Dermis blood vessel endothelial cell (primary cell): ENCODE measurements at places on chromosomes 4 and X. TPM values are rescaled to one million over a fixed set of nuclear protein-coding genes. Genes with fewer than 3 reads are reported as not detected.

Gene IL3RA
- total RNA-seq: 23.6 and 64.7 TPM in 2 replicates

Gene FRMPD4
- total RNA-seq: 0.05 TPM in 1 of 2 replicates, not detected in the other

Gene SSX2
- not detected in 2 replicates for total RNA-seq

Gene ZCCHC18
- total RNA-seq: 1.1 and 1.4 TPM in 2 replicates

Gene PRPS1
- total RNA-seq: 25.7 and 39.5 TPM in 2 replicates
